ENCODE measurements at places on chromosomes 5 and 9.

DNA sequence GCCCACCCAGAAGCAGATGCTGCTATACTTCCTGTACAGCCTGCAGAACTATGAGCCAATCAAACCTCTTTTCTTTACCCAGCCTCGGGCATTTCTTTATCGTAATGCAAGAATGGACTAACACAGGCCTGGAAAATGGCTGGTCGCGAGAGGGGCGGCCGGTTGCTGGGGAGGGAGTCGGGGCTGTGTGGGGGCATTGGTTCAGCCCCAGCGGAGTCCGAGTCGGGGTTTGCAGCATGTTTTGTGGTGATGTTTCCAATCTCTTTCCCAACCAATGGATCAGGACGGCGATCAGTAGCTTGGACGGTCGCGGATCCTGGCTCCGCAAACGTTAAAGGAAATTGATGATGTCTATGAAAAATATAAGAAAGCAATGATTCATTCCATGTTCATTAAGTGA is 18.7 kb upstream of the IL31RA start:
- DNase-seq: no peak

DNA sequence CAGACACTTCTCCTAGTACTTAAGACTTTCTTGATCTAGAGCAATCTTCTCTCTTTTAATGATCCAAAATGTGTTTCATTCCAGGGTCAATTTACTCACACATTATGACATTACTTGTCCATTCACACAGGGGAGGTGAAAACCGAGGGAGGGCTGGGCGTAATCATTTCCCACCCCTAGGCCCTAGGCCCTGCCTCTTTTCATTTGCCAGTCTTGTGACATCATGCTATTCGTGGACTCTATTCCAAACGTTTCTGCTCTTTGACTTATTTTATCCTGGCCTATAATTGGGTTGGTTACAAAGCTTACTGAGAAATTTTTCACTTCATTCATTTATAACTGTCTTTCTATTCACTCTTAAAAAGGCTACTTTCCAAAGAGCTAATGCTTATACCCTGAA is 2.4 kb downstream of the DCAF12 start:
- DNase-seq: no peak

DNA sequence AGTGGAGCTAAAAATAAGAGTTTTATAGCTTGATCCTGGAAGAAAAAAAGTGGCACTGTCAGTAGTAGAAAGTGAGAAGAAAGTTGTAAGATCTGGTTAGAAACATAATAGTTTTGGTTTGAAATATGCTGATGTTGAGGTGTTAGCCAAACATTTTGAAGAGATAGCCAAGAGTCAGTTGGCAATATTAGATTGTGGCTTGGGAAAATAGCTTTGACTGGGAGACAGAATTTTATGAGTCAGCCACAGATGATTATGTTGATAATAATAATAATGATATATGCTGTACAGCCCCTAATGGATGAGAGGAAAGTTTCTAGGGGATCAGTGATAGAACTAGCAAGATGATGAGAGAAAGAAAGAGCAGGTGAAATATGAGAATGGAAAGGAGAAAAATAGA is 12.4 kb upstream of the CDH18 start:
- no peak for DNase-seq

- no peak for DNase-seq
These were observed 204.3 kb downstream of the TRIM32 start for GRCh38 chr9:116891424-116891823.

GRCh38 chr5:89324990-89325389 is 442.0 kb upstream of the MEF2C start:
- DNase-seq: no peak

GRCh38 chr9:86519066-86519615 is 164.9 kb upstream of the TUT7 start:
- no peak for DNase-seq
